ENCODE measurements at places on chromosomes 13 and 19. TPM values are rescaled to one million over a fixed set of nuclear protein-coding genes. Genes with fewer than 3 reads are reported as not detected.

GRCh38 chr13:60448907-60449510, 52.0 kb downstream of the TDRD3 start:
- DNase-seq = no peak

DNA sequence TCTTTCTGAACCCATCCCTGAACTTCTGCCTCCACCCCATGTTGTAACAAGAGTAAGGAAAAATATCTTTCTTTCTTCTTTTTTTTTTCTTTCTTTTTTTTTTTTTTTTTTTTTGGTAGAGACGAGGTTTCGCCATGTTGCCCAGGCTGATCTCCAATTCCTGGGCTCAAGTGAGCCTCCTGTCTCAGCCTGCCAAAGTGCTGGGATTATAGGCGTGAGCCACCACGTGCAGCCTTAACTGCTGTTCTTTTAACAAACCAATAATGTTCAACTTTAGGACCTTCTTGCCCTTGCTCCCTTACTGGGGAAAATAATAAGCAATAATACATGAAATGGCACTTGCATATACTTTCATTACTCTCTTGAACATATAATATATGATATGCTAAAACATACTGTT, 19.6 kb downstream of the GPR183 start:
- no peaks in the 10 kb centered on the region for H3K36me3 ChIP-seq
- H3K27me3 ChIP-seq = no peaks in the 10 kb centered on the region
- H3K27ac ChIP-seq = peak overlapping the region; percentile 39
- H3K4me3 ChIP-seq = peak overlapping the region; percentile 47

DNA sequence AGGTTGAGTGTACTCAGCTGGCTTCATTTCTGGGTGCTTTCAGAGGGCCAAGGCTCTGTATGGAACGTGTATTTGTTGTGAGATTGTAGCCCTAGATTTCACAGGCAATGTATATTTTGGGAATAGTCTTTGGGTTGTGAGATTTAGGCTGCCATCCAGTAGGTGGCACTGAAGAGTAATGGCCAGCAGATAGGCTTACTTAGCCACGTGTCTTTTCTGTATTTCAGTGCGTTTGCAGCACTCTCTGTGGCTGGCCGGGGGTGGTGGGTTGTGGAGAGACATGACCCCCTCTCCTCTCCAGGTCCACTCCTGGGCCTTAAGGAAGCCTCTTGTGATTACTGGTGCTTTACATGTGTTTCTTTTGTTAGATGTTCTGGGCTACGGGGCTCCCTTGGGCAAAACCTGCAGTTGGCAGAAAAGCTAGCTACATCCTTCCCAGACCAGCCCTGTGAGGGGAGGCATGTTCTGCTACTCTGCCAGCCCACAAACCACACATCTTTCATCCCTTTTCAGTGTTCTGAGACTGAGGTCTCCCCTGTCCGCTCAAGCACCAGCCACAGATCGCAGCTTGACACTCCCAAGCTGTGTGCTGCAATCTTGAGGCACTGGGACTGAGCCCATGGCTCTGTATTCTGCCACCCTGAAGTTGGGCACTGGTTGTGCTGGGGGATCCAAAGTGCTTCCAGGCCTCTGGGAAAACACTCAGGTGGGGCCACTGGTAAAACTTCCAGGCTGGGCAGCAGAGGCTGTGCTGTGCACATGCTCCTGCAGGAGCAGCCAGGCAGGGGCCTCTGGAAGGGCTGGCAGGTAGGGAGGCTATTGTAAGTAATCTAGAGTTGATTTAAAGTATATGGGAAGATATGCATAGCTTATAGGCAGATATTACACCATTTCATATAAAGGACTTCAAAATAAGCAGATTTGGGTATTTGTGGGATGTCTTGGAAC, 1096.8 kb upstream of the PCDH20 start:
- no peak overlapping the region for H3K4me3 ChIP-seq
- DNase-seq = no peak
- H3K4me1 ChIP-seq = no peaks in the 10 kb centered on the region
- no peak overlapping the region for H3K27ac ChIP-seq

DNA sequence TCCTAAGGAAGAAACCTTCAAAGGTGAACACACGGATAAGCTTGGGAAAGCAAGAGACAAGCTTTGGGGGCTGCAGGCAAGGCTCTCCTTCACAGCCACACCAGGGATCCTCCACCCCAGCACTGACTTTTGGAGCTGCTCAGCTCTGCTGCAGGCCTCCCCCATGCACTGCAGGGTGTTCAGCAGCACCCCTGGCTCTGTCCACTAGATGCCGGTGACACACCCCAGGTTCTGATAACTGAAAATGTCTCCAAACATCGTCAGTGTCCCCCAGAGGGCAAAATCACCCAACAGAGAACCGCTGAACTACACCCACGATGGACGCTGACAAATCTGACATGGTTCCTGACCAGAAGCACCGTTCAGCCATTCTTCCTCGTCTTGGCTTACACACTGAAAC, 90.5 kb downstream of the STK24 start:
- DNase-seq = no peak
- no peak overlapping the region for H3K4me3 ChIP-seq
- H3K27ac ChIP-seq = no peak overlapping the region
- H3K27me3 ChIP-seq = no peaks in the 10 kb centered on the region

GRCh38 chr19:7992575-7992974, 12.9 kb downstream of the ELAVL1 start:
- no peaks in the 10 kb centered on the region for H3K27me3 ChIP-seq
- peaks cover 23% of the 10 kb centered on the region for H3K36me3 ChIP-seq
- no peak overlapping the region for H3K4me3 ChIP-seq
- peaks cover under 1% of the 10 kb centered on the region for H3K4me1 ChIP-seq

GRCh38 chr13:75770592-75771011, 134.5 kb downstream of the LMO7 start:
- no peaks in the 10 kb centered on the region for H3K36me3 ChIP-seq
- H3K27me3 ChIP-seq = no peaks in the 10 kb centered on the region
- no peaks in the 10 kb centered on the region for H3K4me1 ChIP-seq
- no peak for DNase-seq
- no peak overlapping the region for H3K4me3 ChIP-seq

DNA sequence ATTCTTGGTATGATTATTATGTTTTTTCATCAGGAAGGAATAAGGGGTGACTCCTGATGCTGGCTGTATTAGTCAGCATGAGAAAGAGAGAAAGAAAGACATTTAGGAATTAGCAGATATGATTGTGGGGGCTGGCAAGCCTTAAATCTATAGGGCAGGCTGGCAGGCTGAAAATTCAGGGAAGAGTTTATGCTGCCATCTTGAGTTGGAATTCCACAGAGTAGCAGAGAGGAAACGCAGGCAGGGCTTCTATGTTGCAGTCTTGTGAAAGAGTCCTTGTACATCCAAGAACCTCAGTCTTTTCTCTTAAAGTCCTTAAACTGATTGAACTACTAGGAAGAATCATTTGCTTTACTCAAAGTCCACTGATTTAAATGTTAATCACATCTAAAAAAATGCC, 262.7 kb upstream of the SLC10A2 start:
- H3K27ac ChIP-seq = no peak overlapping the region
- no peak overlapping the region for H3K4me3 ChIP-seq

DNA sequence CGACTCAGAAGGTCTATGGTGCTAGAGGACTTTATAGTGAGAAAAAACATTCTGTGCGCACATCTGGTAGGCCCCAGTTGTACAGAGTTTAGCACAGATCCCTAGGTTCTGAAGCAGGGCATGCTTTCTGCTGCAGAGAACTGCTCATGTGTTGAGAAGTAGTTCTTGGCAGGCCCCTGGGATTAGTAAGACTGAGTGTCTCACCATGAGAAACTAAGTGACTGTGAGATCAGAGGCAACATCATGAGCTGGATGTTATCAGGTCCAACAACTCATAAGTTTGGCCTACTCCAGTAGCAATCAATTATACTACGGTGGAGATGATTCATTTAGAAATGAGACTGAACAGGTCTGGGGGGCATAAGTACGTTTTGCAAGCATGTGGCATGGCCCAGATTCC, 507.4 kb upstream of the KLF12 start:
- H3K4me1 ChIP-seq = no peaks in the 10 kb centered on the region

GRCh38 chr19:35977446-35978222, 17.4 kb upstream of the SDHAF1 start:
- H3K27ac ChIP-seq = no peak overlapping the region
- no peaks in the 10 kb centered on the region for H3K4me1 ChIP-seq
- no peak for DNase-seq
- H3K4me3 ChIP-seq = no peak overlapping the region

DNA sequence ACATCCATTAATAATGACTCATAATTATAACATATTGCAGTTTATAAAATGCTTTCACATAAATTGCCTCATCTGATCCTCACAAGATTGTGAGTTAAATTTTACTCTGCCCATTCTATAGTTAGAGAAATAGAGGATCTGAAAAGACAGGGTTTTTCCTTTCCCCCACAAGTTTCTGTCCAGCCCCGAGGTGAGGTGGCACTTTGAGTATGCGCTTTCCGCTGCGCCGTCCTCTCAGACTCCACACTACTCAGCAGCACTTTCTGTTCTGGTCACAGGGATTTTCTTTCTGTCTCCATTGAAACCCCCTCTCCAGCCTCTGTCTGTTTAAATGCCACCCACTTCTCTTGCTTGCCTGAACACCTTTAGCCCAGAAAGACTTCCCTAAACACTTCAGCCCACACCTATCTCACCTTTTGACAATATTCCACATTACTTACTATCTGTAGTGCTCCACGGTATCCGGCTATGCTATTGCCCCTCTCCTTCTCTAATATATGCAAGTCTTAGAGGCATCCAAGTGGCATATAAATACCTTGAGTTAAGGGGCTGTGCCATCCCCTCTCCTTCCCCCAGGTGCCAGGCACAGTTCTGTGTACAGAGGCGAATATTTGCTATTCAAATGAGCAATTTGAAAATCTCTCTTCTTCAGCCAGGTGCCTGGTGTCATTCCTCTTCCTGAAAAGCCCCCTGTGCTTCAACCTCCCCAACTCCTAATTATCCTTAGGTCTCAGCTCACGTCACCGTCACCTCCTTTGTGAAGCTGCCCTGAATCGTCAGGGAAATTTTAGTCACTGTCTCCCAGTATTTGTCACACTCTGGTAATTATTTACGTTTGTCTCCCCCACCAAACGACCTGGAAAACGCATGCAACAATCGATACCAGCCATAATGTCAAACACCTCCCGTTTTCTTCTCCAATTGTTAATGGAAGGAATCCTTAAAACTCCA, 268.7 kb downstream of the NHLRC3 start:
- no peak overlapping the region for H3K4me3 ChIP-seq
- H3K36me3 ChIP-seq = no peaks in the 10 kb centered on the region
- no peak overlapping the region for H3K27ac ChIP-seq
- peaks cover 13% of the 10 kb centered on the region for H3K4me1 ChIP-seq

DNA sequence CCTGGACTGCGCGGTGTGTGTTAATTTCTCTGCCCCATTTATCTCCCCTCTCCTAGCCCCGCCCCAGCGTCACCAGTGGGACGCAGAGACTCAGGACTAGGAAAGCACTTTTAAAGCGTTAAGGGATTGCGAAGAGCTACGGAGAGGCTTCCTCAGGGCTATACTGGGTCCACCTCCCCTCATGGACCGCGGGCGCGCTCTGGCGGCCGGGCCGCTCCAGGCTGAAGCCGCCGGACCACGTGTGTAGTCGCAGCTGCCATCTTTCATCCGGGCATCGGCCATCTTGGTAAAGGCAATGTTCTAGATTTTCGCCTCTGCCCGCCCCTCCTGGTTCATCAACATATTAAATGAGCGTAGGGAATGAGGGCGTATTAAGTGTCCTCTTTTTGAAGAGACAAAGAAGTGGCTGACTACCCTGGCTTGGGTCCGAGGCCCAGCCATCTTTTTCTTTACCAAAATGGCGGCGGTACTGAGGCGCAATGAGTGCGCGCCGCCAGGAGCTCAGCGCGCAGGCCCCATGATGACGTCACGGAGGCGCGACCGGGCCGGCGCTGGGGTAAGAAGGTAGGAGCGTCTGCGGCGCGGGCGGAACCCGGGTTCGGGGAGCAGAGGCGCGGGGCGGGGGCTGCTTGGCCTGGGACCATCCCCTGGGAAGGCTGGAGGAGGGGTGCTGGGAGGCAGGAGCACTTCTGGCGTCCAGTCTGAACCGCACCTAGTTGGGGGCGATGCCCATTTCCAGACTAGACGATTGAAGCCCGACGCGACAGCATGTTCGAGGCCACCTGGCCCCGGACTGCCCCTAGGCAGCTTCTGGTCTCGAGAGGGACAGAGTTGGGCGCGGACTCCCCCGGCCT, at the start of gene CCDC124:
Gene CCDC124, plus strand, starts transcription at position 531 of the 854 bp plus-strand sequence. CDS start 3,406 bp downstream, outside the sequence.
- H3K27ac ChIP-seq = peak within 1 kb of the TSS; percentile 63
- H3K4me1 ChIP-seq = peaks cover 15% of the 10 kb centered on the region
- peak; percentile 53 for DNase-seq
- no peaks in the 10 kb centered on the region for H3K27me3 ChIP-seq
- H3K36me3 ChIP-seq = peaks cover 6% of the 10 kb centered on the region
- H3K4me3 ChIP-seq = peak within 1 kb of the TSS; percentile 78

- no peaks in the 10 kb centered on the region for H3K27me3 ChIP-seq
- H3K27ac ChIP-seq = no peak overlapping the region
- H3K36me3 ChIP-seq = peaks cover 4% of the 10 kb centered on the region
- no peak overlapping the region for H3K4me3 ChIP-seq
These were observed 12.0 kb downstream of the THOP1 start for GRCh38 chr19:2797280-2797679.

GRCh38 chr19:20661150-20661819, at the start of gene ZNF626:
ZNF626 (minus strand) TSS chr19:20661571; CDS start chr19:20661446, 125 bp downstream.
- H3K36me3 ChIP-seq = peaks cover 22% of the 10 kb centered on the region
- H3K4me1 ChIP-seq = peaks cover 16% of the 10 kb centered on the region

GRCh38 chr19:57047743-57048142, 72.0 kb upstream of the USP29 start:
- no peaks in the 10 kb centered on the region for H3K36me3 ChIP-seq
- H3K27ac ChIP-seq = no peak overlapping the region
- H3K4me3 ChIP-seq = no peak overlapping the region
- H3K27me3 ChIP-seq = no peaks in the 10 kb centered on the region
- no peak for DNase-seq

- DNase-seq = no peak
- peaks cover 4% of the 10 kb centered on the region for H3K4me1 ChIP-seq
- no peaks in the 10 kb centered on the region for H3K27me3 ChIP-seq
- no peak overlapping the region for H3K4me3 ChIP-seq
- no peak overlapping the region for H3K27ac ChIP-seq
These were observed 7.8 kb upstream of the C19orf84 start for GRCh38 chr19:51398096-51398704.

Gene PSG2
- not detected for total RNA-seq

Gene PVR
- 59.7 TPM for total RNA-seq

Gene KLK1
- total RNA-seq = not detected

Gene CEACAM21
- total RNA-seq = 6.9 TPM

Gene ZNF677
- total RNA-seq = 21.7 TPM
